Stimulated activated CD8-positive, alpha-beta memory T cell treated with anti-CD3 and anti-CD28 coated beads, Interleukin-15, amount 100 ng/mL, for 48 hours (primary cell): ENCODE measurements at places on chromosomes 7 and 10.

DNA sequence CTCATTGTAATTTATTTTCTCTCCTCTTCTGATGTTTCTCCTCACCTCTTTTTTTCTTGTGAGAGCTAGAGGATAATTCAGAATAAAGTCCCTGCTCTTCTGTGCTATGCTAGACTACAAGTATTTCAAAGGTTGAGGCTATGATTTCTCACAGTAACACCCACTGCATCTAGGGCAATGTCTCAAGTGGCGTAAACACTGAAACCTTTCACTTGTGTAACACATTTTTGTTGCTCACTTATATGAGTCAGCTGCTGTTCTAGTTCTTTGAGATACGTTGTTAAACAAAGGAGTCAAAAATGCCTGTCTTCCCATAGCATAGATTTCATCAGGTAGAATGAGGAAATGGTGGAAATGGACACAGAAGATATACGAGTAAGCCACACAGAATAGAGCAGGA, 305.1 kb upstream of the PITRM1 start:
- no peak for DNase-seq

DNA sequence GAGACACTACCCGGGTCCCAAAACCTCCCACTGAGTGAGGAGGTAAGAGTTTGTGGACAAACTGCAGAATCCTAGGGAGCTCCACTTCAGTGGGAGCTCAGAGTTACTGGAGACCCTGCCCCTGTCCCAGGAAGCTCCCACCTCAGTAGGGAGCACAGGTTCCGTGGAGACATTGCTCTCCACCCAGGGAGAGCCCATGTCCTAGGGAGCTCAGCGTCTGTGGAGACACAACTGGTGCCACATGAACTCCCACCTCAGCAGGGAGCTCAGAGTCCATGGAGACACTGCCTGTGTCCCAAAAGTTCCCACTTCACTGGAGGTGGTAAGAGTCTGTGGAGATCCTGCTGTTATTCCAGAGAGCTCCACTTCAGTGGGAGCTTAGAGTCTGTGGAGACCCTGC, 6.3 kb downstream of the MYO1G start:
- DNase-seq = no peak

DNA sequence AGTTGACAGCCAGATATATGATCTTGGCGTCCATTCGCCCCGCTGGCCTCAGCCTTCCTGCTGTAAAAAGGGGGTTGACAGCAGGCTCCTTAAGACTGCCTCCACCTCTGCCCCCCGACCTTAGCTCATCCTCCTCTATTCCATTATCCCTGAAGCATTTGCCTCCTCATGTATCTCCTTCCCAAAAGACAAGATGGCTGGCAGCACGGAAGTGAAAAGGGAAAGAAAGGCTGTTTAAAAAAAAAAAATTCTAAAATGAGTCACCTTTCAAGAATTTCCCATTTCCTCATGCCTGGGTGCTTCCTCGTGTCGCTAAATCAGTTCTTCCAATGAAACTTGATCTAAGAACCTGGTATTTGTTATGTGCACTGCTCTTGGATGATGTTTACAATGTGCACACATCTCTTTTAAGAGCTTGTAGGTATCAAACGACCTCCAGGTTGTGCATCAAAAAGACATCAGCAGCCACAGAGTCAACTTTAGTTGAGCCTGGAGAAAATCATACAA, 1.7 kb downstream of the SCRN1 start:
- DNase-seq = no peak

DNA sequence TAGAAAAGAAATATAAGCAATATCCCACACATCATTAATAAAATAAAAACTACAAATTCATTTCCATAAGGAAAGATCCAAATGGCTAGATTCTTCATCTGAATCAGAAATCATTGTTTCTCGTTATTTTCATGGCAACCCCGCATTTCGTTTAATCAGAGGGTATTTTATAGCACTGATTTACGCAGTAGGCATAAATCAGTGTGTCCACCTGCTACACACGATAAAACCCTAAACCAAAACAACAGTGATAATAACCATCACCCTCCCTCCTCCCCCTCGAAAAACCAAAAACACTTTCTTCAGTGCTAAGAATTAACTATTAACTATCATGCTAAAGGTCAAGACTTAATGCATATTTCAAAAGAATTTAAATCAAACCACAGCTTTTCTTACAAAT, 16.5 kb downstream of the FKBP14 start:
- DNase-seq = no peak

- DNase-seq = no peak
Measured at GRCh38 chr7:112015146-112015545, 191.1 kb downstream of the DOCK4 start.

- DNase-seq = no peak
Measured at GRCh38 chr7:30281791-30282190, 2.6 kb upstream of the ZNRF2 start.

DNA sequence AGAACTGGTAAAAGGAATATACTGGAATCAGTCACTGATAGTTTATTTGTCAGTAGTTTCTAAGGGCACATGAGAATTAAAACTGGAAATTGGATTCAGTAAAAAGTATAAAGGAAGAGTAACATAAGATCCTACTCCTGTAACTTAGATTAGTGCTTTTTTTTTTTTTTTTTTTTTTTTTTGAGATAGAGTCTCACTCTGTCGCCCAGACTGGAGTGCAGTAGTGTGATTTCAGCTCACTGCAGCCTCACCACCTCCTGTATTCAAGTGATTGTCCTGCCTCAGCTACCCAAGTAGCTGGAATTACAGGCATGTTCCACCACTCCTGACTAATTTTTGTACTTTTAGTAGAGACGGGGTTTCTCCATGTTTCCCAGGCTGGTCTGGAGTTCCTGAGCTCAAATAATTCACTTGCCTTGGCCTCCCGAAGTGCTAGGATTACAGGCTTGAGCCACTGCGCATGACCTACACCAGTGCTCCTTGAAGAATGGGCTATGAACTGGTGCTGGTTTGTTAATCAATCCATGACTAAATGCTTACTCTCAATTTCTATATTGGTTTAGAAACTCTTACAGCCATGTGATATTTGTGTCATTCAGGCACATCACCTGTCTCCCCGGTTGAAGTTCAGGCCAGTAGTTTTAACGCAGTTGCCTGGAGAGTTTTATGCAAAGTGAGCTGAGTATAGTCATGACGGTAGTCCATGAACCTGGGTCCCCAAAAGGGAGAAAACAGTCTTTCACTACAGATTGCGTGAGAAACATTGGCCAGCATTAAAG, 65.0 kb downstream of the ZEB1 start:
- no peak for DNase-seq

GRCh38 chr10:113517901-113518260, 35.0 kb upstream of the HABP2 start:
- DNase-seq = no peak

DNA sequence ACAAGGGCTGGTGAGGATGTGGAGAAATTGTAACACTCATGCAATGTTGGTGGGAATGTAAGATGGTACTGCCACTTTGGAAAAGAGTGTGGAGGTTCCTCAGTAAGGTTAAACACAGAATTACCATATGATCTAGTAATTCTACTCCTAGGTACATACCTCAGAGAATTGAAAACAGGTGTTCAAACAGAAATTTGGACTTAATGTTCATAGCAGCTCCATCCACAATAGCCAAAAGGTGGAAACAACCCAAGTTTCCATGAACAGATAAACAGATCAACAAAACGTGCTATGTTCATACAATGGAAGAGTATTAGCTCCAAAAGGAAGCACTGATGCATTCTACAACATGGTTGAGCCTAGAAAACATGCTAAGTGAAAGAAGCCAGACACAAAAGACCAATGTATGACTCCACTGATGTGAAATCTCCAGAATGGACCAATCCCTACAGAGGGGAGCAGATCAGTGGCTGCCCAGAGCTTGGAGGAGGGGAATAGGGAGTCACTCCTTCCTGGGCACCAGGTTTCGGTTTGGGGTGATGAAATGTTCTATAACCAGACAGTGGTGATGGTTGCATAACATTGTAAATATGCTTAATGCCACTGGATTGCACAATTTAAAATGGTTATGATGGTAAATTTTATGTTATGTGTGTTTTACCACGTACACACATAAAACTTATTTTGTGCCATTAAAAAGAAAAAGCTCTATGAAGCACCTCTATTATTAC, 5.7 kb upstream of the WDR86 start:
- no peak for DNase-seq

GRCh38 chr10:112768121-112768520, 181.9 kb upstream of the TCF7L2 start:
- DNase-seq = no peak

DNA sequence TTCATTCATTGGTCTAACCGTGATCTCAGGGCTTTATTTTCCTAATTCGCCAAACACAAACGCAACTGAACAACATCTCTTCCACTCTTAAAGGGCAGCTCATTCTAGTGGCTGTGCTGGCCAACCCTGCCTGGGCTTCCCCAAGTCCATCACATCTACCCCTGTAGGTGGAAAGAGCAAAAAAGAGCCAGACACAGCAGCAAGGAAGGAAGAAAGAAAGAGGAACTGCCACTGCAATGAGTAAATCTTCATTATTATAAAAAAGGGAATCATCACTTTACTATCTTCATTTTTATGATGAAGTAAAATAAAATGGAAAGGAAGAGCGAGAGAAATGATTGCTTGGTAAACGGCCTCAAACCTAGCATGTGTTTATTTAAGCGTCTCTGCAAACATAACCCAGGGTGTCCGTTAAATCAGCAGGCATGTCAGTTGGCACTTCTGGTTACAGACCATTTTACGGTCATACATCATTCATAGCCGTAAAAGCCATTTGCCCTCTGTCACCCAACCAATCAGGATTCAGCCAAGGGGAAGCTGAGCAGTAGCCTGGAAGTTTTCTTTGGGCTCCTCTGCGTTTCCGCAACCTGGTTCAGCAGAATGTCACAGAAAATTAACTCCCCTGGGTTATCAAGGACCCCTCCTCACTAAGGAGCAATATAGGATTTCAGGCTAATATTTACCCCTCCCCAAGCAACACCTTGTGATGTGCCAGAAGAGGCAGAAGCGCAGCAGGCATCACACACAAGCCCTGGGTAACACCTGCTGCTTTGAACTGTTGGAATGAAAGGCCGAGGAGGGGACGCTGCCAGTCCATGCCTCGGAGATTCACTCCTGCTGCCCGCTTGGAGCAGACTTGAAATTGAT, 234.0 kb downstream of the SNX10 start:
- no peak for DNase-seq

- no peak for DNase-seq
Measured at GRCh38 chr10:33520223-33520622, 185.8 kb upstream of the NRP1 start.

GRCh38 chr10:4649471-4649870, 176.5 kb upstream of the AKR1E2 start:
- DNase-seq = no peak

DNA sequence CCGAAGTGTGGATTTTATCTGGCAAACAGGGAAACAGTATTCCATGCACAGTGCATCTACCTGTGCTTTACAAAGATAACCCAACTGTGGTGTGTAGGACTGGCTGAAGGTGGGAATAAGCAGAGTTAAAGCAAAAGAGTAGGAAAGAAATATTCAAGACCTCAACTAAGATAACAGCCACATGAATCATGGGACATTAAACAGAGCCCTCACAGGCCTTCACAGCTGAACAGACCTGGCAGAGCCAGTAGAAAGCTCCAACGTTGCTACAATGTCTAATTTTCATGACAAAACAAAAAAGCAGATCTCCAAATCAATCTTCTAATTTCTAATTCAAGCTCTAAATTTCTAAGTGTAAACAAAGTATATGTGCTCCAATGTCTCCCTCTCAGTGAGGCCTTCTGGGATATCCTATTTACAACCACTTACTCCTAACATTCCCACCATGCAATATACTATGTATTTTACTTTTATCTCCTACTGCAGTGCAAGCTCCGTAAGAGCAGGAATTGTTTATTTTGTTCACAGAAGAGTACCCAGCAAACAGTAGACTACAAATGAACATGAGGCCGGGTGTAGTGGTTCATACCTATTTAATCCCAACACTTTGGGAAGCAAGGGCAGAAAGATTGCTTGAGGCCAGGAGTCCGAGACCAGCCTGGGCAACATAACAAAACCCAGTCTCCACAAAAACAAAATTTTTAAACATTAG, 63.5 kb downstream of the UBE2H start:
- DNase-seq = no peak

DNA sequence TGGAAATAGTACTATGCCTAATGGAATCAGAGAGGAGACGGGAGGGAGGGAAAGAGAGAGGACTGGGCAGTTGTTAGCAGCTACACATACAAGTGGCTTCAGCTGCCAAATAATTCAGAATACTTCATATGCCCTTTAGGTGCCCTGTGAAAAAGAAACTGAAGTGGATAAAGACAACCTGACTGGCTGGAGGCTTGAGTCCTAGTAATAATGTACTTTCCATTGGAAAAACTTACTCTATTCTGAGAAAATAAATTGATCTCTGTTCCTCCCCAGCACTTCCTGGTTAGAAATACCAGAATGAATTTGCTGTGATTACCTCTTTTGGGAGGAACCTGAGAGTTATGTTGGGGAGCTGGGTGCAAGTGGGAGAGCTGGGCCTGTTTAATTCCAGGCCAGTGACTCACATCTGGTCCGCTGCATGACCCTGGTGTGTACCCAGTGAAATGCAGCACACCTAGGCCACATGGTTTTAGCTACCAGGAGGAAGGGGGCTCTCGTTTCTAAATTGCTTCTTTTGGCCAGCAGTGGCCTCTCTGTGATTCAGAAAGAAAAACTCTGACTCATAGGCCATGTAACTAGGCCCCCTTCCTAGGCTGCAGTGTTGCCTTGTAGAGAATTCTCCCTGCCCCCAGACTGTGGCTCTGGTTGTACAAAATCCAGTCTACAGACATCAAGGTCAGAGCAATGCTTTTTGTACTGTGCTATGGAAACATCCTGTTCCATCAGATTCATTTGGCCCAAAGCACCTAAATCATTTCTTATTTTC, 6.5 kb downstream of the AGFG2 start:
- peak; percentile 73 for DNase-seq
